Mesothelial cell of epicardium (in vitro differentiated cells): ENCODE measurements at places on chromosomes 5 and 9. TPM values are rescaled to one million over a fixed set of nuclear protein-coding genes. Genes with fewer than 3 reads are reported as not detected.

The SPATA31A3 gene
- total RNA-seq = not detected in 3 replicates

The CCNO gene
- total RNA-seq = 0.20 to 0.80 TPM (median 0.45 TPM) in 3 replicates

The RALGDS gene
- total RNA-seq = 78.9 to 83.5 TPM (median 82.9 TPM) in 3 replicates

The OTP gene
- not detected in 3 replicates for total RNA-seq

The ZNF883 gene
- 8.6 to 11.5 TPM (median 11.2 TPM) in 3 replicates for total RNA-seq
